ENCODE measurements at places on chromosomes 16 and 17.

- DNase-seq, result no peak
These were observed 74.1 kb downstream of the CCDC182 start for GRCh38 chr17:57670769-57671569.

- no peak for DNase-seq
These were observed 8.7 kb upstream of the KREMEN2 start for GRCh38 chr16:2955438-2955778.

GRCh38 chr17:40606548-40607353, 40.9 kb downstream of the SMARCE1 start:
- DNase-seq, result no peak

DNA sequence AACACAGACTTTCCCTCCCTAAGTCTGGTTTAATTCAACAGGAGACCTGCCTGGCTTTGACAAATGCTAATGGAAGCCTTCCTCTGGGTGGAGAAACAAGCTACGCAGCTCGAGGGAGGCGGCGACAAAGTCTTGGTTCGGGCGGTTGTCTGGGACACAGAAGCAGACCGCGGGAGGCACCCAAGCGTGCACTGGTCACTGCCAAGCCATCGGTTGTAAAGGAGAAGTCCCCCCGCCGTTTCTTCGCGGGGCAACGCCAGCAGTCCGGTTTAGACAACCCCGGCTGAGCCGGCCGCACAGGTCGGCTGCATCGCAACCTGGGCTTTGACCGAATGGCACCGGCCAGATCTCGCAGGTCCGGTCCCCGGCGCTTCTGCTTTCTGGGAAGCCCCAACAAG, 586 bp downstream of the GLYR1 start:
- DNase-seq, result no peak

- no peak for DNase-seq
These were observed 14.4 kb upstream of the CA4 start for GRCh38 chr17:60135151-60135950.

DNA sequence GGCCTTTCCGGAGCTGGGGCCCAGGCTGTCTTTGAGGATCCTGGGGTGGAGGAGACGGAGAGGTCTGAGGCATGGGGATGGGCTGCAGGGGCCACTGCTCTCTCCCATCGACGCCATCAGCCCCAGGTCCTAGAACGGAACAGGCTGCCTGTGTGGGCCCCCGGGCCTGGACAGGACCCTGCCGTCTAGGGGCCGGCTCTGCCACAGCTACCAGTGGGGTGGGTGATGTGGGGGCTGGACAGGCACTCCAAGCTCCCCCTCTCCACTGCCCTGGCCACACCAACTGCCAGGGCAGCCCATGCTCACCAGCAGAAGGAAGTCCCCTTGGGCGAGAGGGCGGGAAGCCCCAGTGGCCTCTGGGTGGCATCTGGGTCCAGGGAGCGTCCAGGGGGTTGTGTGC, 37.8 kb downstream of the ENGASE start:
- no peak for DNase-seq

DNA sequence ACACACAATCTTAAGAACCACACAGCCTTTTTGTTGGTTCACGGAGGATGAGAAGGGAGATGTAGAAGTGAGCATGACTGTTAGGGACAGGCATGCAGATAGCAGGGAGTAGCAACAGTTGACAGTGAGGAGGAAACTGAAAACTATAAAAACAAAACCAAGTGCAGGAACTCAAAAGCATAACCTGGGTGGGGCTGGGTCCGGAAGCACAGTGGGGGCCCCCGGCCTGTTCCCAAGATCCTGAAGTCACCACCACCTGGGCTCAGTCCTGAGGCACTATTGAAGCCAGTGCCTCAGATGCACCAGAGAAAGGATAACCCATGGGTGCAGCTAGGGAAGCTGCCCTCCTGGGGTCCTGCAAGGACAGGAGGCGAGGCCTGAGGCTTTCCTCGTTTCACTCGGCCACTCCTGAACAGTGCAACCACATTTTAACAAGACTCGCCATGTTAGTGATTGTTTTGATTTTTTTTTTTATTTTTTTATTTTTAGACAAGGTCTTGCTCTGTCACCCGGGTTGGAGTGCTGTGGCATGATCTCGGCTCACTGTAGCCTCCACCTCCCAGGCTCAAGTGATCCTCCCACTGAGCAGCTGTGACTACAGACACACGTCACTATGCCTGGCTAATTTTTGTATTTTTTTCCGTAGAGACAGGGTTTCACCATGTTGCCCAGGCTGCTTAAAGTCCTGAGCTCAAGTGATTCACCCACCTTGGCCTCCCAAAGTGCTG, 27.7 kb upstream of the CBX4 start:
- DNase-seq, result no peak

DNA sequence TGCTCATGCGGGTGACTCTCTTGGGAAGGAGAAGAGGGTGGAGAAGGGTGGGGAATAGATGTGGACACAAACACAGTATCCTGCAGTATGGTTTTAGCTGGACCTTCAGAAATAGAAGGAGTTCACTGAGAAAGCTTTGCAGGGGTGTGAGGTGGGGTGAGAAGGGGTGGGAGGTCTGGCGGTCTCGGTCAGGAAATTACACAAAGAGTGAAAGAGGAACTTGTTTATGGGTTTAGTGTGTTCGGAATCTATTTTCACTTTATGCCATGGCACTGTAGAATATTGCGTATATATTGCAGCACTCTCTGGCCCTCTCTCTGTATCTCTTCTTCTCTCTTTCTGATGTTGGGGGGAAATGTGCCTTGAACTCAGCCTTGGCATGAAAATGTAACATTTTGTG, 148.2 kb upstream of the GOT2 start:
- no peak for DNase-seq

Measured in left renal pelvis (tissue), 4 donors.